ENCODE measurements at places on chromosomes 16 and 17.
A peak's percentile ranks its signal among the peaks of the same experiment; 100 is the strongest.

GRCh38 chr17:44159519-44160210, 10.8 kb upstream of the ASB16 start:
- DNase-seq, result peak; percentile 15

- no peak for DNase-seq
Observed at GRCh38 chr17:3474212-3474611, 1.6 kb upstream of the ASPA start.

DNA sequence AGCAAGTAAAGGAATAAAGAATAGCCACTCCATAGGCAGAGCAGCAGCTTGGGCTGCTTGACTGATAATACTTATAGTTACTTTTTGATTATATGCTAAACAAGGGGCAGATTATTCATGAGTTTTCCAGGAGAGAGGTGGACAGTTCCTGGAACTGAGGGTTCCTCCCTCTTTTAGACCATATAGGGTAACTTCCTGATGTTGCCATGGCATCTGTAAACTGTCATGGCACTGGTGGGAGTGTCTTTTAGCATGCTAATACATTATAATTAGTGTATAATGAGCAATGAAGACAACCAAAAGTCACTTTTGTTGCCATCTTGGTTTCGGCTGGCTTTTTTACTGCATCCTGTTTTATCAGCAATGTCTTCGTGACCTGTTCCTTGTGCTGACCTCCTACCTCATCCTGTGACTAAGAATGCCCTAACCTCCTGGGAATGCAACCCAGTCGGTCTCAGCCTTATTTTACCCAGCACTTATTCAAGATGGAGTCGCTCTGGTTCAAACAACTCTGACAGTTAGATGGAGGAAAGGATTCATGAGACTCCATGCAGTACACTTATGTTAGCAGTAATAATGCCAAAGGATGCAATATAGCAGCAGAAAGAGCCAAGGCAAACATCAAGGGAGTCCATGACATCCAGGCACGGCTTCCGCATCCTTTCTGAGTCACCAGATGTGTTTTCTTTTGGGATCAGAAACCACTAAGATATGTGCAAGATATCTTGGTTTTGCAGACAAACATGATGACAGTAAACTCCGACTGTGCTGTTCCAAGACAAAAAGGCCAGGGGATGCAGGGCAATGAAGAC, 55.8 kb upstream of the B4GALNT2 start:
- no peak for DNase-seq

- DNase-seq, result no peak
Observed at GRCh38 chr16:77443357-77444146, 8.7 kb upstream of the ADAMTS18 start.

DNA sequence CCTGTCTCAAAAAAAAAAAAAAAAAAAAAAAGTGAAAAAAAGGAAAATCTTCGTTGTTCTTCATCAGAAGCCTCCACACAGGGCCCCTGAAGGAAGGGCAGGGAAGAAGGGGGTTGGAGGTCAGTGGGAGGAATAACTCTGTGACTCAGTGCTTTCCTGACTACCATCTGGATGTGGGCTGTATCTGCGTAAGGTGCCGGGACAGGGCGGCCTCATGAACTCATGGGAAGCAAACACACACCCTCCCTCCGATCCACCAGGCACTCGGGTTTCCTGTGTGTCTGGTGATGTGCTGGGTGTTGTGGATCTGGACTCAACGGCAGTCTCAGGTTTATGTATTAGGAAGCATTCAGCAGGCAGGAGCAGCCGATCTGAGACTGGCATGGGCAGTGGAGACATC, 691.6 kb downstream of the WWOX start:
- DNase-seq, result no peak

DNA sequence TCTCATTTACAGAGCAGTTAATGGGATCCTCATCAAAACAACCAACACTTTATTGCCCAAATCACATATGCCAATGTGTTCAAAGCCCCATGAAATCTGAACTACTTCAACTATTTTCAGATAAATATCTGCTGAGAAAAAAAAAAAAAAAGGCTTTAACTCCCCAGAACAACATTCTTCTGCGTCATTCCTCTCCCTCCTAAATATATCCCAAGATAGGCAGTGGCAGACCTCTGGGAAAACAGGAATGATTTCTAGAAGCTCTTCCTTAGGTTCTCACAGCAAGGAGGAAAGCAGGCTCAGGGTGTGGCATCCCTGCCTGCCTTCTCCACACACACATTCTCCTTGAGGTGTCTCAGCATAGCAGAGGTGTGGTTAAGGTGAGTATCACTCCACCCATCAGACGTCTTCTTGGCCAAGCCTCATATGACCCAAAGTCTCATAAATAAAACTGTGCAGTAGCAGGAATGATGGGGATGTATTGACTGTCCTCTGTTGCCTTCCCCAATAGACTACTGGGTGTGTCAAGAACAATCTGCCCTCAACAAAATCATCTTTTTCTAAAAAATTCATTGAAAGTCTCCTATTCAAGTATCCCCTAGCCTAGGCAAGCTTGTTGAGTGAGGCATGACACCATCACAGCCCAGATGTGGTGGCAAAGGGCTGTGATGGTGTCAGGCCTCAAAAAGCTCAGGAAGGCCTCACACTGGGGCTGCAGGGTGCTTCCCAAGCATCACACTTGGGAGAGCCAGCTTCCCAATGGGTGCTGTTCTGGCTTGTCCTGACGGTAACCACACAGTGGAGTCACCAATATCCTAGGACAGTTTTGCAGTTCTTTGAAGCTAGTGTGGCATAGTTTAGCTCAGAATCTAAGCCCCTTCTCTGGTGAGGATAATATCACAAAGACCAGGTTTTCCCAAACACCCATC, 135.4 kb upstream of the SOX9 start:
- no peak for DNase-seq

- no peak for DNase-seq
Observed at GRCh38 chr16:63195336-63195735, 1159.1 kb upstream of the CDH8 start.

DNA sequence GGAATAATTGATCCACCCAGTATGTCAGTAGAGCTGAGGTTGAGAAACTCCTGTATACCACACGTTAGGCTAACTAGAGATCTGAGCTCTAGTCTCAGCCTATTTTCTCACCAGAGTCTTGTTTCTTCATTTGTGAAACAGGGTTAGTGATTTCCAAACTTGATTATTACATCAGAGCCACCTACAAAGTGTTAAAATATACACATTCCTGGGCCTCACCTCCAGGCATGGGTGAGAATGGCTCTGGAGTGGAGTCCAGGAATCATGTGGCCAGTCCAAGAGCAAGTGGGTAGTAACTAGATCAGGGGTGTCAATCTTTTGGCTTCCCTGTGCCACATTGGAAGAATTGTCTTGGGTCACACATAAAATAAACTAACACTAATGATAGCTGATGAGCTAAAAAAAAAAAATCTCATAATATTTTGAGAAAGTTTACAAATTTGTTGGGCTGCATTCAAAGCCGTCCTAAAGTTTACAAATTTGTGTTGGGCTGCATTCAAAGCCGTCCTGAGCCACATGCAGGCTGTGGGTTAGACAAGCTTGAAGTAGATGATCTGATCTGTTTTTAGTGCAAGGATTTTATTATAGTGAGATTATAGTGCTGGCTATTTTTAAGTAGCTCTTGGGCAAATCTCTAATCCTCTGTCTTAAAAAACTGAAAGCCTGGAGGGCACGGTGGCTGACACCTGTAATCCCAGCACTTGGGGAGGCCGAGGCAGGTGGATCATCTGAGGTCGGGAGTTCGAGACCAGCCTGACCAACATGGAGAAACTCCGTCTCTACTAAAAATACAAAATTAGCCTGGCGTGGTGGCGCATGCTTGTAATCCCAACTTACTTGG, 20.4 kb downstream of the PRCD start:
- DNase-seq, result no peak

Measured in CD4-positive, alpha-beta T cell treated with Interferon alpha-2 for 1 hour (primary cell).